CD4-positive, CD25-positive, alpha-beta regulatory T cell (primary cell): ENCODE measurements at places on chromosomes 6 and 20.

GRCh38 chr20:50067461-50067860 is 45.5 kb downstream of the UBE2V1 start:
- no peak for DNase-seq

- no peak for DNase-seq
Measured at GRCh38 chr6:26225848-26226578, 138.8 kb downstream of the HFE start.

- no peak for DNase-seq
Measured at GRCh38 chr20:11227602-11228001, 553.8 kb upstream of the JAG1 start.

DNA sequence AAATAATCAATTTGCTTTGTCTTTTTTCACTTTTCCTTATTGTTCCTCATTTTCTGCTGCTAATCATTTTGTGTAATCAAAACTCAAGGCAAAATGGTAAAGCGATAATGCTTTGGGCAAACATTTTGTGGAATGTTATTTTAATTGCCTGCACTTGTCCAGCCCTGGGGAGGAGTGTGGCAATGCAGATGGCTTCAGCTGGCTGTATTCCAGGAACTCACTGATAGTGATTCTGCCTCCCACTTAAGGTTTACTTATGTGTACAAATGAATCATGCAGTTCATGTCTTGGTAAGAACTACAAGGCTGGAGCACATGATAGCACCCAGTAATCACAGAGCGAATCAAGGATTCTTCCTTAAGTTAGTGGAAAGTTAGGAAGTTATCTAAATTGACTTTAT is 107.8 kb downstream of the COL19A1 start:
- DNase-seq: no peak

DNA sequence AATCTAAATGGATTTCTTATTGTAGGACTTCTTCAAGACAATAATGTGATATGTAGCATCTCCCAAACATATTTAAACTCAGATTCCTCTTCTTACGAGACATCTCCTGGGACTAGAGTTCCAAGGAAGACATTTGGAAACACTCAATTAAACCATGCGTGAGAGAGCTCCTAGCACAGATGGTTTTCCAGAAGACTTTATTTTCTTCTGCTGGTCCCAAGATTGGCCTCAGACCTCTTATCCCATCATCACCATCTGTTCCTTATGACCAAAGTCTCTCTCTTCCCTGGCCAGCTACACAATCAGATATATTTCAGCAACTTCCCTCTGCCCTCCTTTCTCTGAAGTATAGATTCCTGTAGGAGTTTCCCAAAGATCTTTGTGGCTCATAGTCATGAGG is 93.2 kb upstream of the JARID2 start:
- no peak for DNase-seq

GRCh38 chr6:154805288-154805911 is 72.2 kb downstream of the SCAF8 start:
- no peak for DNase-seq

- no peak for DNase-seq
Measured at GRCh38 chr20:8089668-8090067, 42.4 kb upstream of the PLCB1 start.

- DNase-seq: no peak
Measured at GRCh38 chr6:109318328-109318876, 63.9 kb downstream of the CD164 start.

- DNase-seq: peak; percentile 46
Measured at GRCh38 chr6:155313602-155314091, 637 bp downstream of the TFB1M start.

GRCh38 chr6:54191461-54191860 is 80.2 kb downstream of the MLIP start:
- no peak for DNase-seq

DNA sequence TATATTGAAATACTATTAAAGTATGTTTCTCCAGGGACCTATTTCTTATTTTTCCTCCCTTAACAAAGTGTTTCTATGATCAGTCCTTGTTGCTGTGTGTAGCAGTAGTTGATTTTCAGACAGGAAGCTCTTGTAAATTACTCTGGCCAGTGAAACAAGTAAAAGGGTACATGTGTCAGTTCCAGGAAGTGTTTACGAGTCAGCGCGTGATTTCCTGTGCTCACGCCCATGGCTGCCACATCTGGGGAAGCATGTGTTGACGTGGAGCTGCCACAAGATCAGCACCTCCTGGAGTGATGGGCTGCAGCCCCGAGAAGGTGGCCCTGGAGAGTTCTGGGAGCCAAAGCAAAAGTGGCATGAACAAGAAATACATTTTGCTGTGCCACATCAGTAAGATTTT is 38.6 kb upstream of the GGTLC1 start:
- peak; percentile 95 for DNase-seq

DNA sequence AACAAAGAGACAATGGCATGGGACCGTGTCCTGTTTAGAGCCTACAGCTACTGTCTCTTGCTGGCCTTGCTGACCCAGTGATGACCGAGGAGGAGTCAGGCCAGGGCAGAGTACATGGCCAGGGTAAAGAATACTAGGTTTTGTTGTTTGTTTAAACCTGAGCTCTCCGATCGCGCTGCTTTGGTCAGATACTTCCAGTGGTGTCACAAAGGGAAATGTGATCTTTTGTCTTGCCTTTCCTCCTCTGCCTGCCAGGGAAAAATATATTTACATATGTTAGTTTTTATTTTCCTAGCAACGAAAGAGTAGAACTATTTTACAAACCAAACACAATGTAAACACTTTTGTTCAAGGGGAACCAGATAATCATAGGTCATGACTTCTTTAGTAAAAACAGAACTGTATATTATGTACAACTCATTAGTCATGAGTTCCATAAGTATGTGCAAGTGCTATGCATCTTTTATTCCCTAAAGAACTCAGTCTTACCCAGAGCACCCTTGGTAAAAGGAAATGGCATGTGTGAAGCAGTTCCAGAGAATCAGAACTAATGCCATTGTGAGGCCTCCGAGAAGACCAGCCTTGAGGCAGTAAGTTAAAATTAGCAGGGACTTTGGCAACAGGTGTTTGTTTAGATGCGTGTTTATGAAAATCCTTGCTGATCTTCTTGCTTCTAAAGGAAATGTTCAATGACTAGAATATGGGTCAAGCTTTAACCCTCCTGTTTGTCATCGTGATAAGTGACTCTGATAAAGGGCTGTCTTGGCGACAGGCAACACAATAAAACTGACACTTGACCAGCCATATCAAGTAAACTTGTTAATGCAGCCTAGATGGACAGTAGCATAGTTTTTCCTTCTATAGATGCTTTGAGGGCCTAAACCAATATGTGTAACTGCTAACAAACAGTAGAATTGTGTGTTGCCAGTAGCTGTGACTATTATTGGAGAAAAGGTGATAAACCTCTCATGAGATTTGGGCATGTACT is 204.6 kb downstream of the NKAIN2 start:
- no peak for DNase-seq

DNA sequence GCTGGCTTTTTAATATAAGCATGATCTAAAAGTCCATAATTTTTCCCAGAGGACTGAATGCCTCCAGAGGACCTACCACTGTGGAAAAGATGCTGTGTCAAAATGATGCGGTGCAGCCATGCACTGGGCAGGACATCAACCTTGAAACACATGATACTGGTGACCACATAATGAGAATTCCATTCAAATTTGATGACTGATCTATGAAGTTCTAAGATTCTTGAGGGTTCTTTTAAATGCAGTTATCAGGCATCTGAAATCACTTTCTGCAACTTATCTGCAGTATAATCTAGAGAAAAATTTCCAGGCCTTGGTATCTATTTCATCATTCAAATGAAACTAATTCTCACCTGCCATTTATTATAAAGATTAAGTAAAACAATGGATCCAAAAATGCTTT is 15.0 kb upstream of the MARCKS start:
- no peak for DNase-seq

DNA sequence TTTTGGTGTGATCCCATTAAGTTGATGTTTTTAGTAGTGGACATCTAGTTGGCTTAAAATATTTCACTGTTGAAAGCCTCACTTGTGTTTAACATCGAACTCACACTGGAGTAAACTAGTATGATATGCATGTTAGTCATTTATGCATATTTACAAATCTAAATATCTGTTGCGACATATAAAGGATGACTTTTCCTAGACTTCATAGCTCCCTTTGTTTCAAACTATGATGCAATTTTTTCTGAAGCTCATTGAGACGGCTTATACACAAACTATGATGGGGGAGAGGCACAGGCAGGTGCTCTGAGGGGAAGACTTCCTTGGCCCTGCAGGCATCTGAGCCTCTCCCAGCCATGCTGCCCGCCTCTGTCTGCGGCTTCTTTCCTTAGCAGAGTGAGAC is 11.8 kb upstream of the FOXC1 start:
- DNase-seq: no peak

DNA sequence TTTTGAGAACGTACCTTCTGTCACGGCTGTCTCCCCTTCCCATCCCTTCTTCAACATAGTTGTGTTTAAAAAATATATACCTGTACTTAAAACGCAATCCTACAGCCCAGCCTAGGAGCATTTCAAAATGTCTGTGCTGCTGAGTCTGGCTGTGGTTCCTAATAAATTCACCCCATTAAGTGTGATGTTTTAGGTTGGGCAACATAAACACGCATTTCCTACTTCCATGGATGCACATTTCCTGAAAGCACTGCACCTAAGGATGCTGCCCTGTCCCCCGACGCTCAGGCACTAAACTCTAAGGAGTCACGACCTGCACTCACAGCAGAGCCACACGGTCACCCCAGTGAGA is 1.2 kb downstream of the REV3L start:
- no peak for DNase-seq

DNA sequence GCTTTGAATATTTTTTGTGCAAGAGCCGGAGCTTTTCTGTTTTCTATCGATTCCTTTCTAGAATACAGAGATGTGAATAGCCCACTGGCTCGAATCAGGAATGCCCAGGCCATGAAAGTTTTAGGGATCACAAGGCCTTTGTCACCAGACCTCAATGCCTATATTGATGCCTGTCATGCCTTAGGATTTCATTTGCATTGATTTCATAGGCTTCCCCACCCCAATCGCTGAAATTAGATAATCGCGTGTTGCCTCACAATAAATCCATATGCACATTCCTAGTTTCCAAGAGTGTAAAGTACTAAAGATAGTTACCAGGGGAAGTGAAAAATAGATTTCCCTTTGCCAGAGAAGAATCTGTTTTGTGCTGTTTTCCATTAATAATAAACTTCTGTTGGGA is 150.8 kb downstream of the SASH1 start:
- no peak for DNase-seq

DNA sequence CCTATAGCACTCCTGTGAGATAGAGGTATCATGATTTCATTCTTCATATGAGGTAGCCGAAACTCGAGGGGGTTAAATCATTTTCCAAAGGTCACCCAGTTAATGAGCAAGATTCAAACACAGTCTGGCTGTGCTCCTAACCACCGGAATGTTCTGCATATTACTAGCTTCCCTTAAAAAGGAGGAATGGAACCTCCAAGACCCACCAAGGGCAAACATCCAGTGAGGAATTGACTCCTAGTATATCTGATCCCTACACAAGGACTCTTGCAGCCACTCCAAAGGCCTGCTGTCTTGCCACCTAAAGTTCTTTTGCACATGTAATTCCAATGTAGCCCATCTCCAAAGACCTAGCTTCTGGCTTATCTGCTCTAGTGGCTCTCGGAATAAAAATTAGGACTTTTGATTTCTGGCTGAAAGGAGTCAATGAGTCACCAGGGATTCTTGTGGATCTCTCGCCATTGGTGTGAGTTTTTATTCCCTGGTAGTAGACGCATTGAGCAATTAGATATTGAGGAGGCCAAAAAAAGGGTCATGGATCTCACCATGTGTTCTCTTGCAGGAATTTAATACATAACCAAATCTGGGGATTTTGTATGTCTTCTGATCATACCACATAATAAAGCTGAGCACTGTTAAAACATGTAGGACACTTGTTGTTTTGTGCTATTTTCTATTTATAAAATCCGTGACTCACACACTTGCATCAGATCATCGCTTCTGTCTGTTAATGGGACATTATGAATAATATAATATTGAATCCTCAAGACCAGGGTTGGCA is 9.1 kb downstream of the BCAS1 start:
- DNase-seq: no peak

DNA sequence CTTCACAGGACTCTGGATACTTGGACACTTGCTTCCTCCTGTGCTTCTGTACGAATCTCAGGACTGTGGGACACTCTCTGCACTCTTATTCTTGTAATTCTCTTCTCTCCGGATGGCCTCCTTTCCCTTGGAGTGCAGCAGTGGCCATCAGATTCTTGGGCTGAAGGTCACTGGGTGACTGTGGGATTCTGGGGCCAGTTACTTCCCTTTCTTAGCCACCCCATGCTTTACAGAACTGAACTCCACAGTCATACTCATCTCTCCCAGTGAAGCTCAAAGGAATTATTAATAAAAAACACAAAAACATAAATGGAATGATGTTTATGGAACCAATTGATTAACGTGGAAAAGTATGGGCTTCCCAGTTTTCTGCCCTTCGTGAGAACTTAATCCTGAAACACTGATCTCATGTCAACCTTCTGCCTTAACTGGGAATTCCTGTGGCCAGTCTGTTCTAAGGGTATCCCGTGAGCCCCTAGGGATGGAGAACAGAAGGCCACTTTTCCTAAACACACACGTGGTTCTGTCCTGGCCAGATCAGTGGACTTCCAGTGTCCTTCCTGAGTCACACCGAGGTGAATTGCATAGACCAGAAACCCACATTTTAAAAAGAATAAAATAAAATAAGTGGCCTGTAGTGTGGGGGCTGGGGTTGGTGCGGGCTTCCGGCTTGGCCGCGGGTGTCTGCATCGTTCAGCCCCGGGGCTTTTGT is 23.6 kb upstream of the HLA-E start:
- DNase-seq: no peak

- DNase-seq: no peak
Measured at GRCh38 chr6:129621252-129621651, 88.7 kb downstream of the ARHGAP18 start.

DNA sequence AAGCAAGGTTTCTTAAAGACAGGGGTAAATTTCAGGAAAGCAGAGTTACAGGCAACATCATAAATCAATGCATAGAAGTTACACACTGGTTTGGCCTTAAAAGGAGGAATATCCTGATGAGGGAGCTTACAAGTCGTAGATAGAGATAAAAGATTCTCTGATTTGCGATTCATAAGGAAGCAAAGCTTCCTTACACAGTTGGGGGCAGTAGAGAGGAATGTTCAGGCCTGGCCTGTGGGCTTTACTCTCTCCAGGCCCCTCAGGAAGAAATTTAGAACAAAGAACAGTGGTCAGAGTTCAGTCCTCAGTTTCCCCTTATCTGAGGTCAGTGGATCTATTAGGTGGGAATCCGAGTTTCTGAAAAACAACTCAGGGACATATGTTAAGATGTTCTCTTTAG is 19.3 kb downstream of the HLA-C start:
- no peak for DNase-seq

- DNase-seq: no peak
Measured at GRCh38 chr20:47058236-47058635, 163.6 kb downstream of the EYA2 start.
